ENCODE measurements at places on chromosomes 16 and 17. TPM values are rescaled to one million over a fixed set of nuclear protein-coding genes. Genes with fewer than 3 reads are reported as not detected.
A peak's percentile ranks its signal among the peaks of the same experiment; 100 is the strongest.

DNA sequence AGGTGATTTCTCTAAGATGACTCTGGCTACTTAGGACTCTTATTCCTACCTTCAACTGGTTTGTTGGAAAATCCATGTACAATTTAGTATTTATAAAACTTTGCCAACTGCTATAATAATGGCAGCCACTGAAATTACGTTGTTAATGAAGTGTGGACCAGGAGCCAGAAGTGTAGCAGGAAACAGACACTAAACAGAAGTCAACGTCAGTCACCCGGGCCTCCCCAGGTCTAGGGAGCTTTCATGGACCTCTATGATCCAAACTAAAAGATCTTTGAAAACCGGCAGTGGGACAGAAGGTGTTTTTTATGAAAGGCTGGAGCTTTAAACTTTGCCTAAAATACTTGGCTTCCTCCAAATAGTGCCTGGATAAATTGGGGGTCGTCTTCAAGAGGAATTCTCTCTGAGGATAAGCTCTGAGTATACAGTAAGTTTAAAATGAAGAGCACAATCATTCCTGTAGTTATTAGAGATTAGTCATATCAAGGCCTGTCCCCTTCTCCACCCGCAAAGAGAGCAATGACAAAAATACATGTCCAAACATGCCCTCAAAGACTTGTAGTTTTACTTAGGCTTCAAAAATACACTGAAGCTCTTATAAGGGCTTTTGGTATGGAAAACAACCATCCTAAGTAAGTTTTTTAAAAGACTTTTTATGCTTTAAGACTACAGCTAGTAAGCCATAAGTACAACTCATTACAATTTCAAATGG, 34.6 kb downstream of the DCUN1D3 start:
- no peak for DNase-seq
- peaks cover 7% of the 10 kb centered on the region for H3K4me1 ChIP-seq
- no peaks in the 10 kb centered on the region for H3K27me3 ChIP-seq
- no peak overlapping the region for H3K27ac ChIP-seq
- H3K4me3 ChIP-seq, result no peak overlapping the region

Gene GPRC5C
- polyA plus RNA-seq, result 0.47 TPM

- H3K4me3 ChIP-seq, result no peak overlapping the region
- no peaks in the 10 kb centered on the region for H3K27me3 ChIP-seq
- H3K36me3 ChIP-seq, result no peaks in the 10 kb centered on the region
- H3K27ac ChIP-seq, result no peak overlapping the region
These were observed 7.5 kb upstream of the ARMC5 start for GRCh38 chr16:31451681-31452351.

Gene NPIPB13
- polyA plus RNA-seq, result 15.4 TPM

Gene CEMP1
- polyA plus RNA-seq, result not detected

DNA sequence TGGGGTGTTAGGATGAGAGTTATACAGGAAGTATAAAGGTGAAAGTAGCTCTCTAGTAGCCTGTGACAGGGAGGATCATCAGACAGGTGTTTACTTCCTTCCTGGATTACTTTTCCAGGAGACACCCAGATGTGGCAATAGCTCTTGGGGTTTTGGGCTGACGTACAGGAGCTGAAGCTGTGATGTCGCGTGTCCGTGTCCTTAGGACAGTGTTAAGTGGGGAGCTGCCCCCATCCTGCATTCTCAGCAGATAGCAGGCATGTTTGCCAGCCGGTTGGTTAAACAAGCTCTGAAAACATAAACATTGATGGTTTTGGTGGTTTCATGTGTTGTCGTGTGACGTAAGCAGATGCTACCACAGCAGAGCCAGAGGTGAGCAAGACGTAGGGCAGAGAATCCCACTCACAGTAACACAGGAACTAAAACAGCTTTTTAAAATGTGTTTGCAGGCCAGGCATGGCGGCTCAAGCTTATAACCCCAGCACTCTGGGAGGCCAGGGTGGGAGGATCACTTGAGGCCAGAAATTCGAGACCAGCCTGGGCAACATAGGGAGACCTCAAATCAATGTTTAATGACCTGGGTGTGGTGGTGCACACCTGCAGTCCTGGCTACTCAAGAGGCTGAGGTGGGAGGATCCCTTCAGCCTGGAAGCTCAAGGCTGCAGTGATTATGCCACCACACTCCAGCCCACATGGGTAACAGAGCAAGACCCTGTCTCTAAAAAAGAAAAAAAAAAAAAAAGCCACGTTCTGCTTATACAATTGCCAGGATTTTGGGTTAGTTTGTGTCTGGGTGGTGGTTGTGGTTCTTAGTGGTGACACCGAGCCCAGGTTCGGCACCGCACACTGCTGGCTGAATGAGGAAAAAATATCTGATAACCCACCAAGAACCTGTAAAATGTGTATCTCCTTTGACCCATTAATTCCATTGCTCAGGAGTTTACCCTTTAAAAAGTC, 18.2 kb upstream of the IL17C start:
- DNase-seq, result no peak
- H3K36me3 ChIP-seq, result peaks cover 92% of the 10 kb centered on the region
- H3K27me3 ChIP-seq, result no peaks in the 10 kb centered on the region
- H3K27ac ChIP-seq, result no peak overlapping the region
- H3K4me3 ChIP-seq, result no peak overlapping the region
- H3K4me1 ChIP-seq, result no peaks in the 10 kb centered on the region

DNA sequence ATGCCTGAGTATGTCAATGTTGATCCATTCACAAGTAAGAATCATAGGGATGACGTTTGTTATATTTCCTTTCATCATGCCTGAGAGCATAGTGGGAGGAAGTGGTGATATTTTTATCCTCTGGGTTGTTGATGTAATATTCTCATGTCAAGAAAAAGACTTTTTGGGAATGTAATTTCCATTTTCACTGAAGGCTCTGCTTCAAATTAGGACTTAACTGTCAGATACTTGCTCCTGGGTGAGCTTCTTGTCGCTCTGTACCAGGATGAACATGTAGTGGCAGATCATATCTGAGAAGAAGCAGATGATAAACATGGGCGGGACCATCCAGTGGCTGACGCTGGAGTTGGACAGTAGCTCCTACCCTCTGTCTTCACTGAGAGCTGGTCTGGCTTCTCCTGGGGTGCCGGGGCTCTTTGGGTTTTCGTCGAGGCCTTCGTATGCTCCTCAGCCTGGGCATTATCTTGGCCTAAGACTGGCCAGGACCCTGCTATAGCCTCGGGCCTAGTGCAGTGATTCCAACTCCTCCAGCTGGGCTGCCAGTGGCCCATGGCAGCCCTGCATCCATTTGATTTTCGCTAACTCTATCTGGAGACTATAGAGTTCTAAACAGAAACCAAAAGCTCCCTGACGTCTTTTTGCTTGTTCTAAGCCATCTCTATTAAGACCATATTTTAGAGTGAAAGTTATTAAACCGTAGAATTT, 19.7 kb downstream of the CYB5B start:
- DNase-seq, result peak; percentile 37
- no peaks in the 10 kb centered on the region for H3K27me3 ChIP-seq
- H3K36me3 ChIP-seq, result peaks cover 32% of the 10 kb centered on the region

GRCh38 chr16:10693889-10694288, 841 bp downstream of the TEKT5 start:
- DNase-seq, result no peak
- H3K4me1 ChIP-seq, result no peaks in the 10 kb centered on the region
- no peak overlapping the region for H3K27ac ChIP-seq
- no peak overlapping the region for H3K4me3 ChIP-seq
- H3K27me3 ChIP-seq, result no peaks in the 10 kb centered on the region

DNA sequence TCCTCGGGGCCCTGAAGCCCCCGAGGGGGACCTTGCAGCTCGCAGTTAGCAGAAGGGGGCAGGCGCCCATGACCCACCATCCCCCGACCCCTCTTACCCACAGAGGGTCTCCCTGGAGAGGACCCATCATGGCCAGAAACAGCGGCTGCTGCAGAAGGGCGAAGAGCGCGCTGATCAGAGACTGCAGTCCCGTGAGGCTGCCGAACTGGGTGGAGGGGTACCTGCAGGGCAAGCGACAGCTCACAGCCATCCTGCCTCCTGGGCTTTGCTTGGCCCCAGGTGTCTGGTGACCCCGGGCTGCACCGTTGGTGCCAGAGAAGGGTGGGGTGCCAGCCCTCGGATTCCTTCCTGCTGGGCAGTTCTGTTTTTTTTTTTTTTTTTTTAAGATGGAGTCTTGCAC, 13.9 kb upstream of the PITPNA start:
- no peaks in the 10 kb centered on the region for H3K27me3 ChIP-seq
- peak overlapping the region; percentile 94 for H3K27ac ChIP-seq
- DNase-seq, result no peak
- no peak overlapping the region for H3K4me3 ChIP-seq

- H3K4me3 ChIP-seq, result no peak overlapping the region
- H3K36me3 ChIP-seq, result peaks cover 86% of the 10 kb centered on the region
- H3K27me3 ChIP-seq, result no peaks in the 10 kb centered on the region
- peak; percentile 75 for DNase-seq
- peaks cover 4% of the 10 kb centered on the region for H3K4me1 ChIP-seq
These were observed 23.2 kb downstream of the DYNC1LI2 start for GRCh38 chr16:66728117-66728787.

- H3K27me3 ChIP-seq, result no peaks in the 10 kb centered on the region
- peaks cover 36% of the 10 kb centered on the region for H3K36me3 ChIP-seq
- peaks cover 48% of the 10 kb centered on the region for H3K4me1 ChIP-seq
- H3K27ac ChIP-seq, result no peak overlapping the region
- H3K4me3 ChIP-seq, result no peak overlapping the region
These were observed 1.8 kb downstream of the CACNB1 start for GRCh38 chr17:39195568-39196160.

- no peaks in the 10 kb centered on the region for H3K27me3 ChIP-seq
- H3K4me3 ChIP-seq, result no peak overlapping the region
- no peak overlapping the region for H3K27ac ChIP-seq
- H3K4me1 ChIP-seq, result no peaks in the 10 kb centered on the region
- peaks cover 31% of the 10 kb centered on the region for H3K36me3 ChIP-seq
- no peak for DNase-seq
These were observed 15.5 kb downstream of the GSE1 start for GRCh38 chr16:85628645-85629044.

DNA sequence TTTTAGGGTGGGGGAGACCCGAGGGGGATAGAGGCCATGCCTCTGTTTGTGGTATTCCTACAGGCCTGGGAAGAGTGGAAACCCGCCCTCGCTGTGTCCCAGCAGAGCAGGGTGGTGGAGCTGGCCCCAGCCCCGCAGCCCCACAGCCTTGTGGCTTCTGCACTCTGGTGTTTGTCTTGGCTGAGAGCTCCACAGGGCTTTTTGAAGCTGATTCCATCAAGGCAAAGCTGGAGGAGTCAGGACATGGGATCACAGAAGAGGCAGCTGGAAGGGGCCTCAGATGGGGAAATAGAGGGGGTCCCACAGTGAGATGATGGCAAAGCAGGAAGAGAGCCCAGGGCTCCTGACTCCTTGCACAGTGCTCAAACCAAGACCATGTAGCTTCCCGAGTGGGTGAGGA, 5.0 kb upstream of the WFIKKN2 start:
- no peak overlapping the region for H3K4me3 ChIP-seq
- peaks cover 14% of the 10 kb centered on the region for H3K4me1 ChIP-seq
- H3K27ac ChIP-seq, result no peak overlapping the region
- no peaks in the 10 kb centered on the region for H3K27me3 ChIP-seq
- no peak for DNase-seq

Gene LRRC36
- polyA plus RNA-seq, result 3.2 TPM

Data from CD14-positive monocyte (primary cell).